ENCODE measurements at places on chromosomes 7 and 10. TPM values are rescaled to one million over a fixed set of nuclear protein-coding genes. Genes with fewer than 3 reads are reported as not detected.

Gene C10orf71
- total RNA-seq = 0.12 TPM

Gene PDE1C
- 3.3 TPM for total RNA-seq

- H3K36me3 ChIP-seq = no peaks in the 10 kb centered on the region
- DNase-seq = no peak
- peak overlapping the region; percentile 1 for H3K27ac ChIP-seq
- H3K4me3 ChIP-seq = no peak overlapping the region
Observed at GRCh38 chr10:70536196-70536861, 57.8 kb downstream of the PALD1 start.

DNA sequence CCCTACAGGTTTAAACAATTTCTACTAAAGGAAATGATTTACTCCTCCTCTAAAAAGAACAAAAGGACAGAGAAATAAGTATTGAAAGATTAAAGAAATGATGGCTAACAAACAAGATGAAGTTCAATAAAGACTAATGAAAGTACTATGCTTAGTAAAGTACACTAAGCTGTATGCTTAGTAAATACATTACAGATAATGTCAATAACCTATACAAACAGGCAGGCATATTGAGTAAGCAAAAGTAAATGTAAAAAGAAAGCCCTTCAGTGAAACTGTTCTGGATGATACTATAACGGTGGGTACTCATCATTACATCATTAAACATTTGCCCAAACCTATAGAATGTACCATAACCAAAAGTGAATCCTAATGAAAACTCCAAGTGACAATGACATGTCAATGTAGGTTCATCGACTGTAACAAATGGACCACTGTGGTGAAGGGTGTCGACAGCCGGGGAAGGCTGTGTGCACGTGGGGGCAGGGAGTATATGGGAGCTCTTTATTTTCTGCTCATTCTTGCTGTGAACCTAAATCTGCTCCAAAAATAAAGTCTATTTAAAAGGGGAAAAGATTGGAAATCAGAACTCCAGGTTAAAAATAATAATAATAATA lies 34.0 kb downstream of the CYTH3 start:
- no peak overlapping the region for H3K4me3 ChIP-seq
- DNase-seq = no peak
- no peaks in the 10 kb centered on the region for H3K36me3 ChIP-seq
- H3K27ac ChIP-seq = no peak overlapping the region
- H3K4me1 ChIP-seq = no peaks in the 10 kb centered on the region
- no peaks in the 10 kb centered on the region for H3K27me3 ChIP-seq

GRCh38 chr10:100522945-100523344 lies 3.3 kb upstream of the SEC31B start:
- H3K4me1 ChIP-seq = peaks cover 4% of the 10 kb centered on the region
- H3K4me3 ChIP-seq = no peak overlapping the region
- H3K27ac ChIP-seq = no peak overlapping the region
- no peak for DNase-seq
- no peaks in the 10 kb centered on the region for H3K36me3 ChIP-seq
